ENCODE measurements at places on chromosomes 5 and 9.

DNA sequence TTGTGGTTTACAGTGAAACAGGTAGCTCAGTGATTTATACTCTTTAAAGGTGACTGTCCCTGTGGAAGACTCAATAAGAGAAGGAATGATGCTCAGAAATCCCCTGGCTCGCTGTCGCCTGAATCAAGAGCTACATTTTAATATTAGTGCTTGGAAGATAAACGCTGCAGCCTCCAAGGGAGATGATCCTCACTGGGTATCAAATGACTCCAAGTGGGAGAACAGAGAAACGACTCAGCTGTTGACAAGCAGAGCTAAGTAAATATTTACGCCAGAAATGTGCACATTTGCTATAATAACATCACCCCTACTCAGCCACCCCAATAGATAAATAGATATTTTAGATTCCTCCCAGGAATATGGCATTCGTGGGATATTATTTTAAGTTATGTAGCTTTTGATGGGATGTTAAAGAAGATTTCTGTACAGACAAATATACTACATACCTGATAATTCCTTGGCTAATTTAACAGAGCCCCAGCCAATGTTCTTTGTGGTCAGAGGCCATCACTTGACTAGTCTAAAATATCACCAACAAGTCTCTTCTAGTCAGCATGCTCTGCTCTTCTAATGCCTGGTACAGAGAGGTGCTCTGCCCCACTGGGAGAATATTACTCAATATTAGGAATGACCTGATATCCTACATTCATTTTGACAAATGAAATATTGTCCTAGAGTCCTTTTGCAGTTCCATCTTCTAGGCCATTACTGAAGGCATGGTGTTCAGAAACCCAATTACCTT, 18.3 kb upstream of the CCDC192 start:
- no peak for ATAC-seq

- no peak for ATAC-seq
Measured at GRCh38 chr5:87188391-87188790, 79.3 kb upstream of the RASA1 start.

- ATAC-seq: no peak
Measured at GRCh38 chr9:85730916-85731630, 10.7 kb downstream of the AGTPBP1 start.

GRCh38 chr5:151084363-151084762, 3.5 kb upstream of the TNIP1 start:
- no peak for ATAC-seq

DNA sequence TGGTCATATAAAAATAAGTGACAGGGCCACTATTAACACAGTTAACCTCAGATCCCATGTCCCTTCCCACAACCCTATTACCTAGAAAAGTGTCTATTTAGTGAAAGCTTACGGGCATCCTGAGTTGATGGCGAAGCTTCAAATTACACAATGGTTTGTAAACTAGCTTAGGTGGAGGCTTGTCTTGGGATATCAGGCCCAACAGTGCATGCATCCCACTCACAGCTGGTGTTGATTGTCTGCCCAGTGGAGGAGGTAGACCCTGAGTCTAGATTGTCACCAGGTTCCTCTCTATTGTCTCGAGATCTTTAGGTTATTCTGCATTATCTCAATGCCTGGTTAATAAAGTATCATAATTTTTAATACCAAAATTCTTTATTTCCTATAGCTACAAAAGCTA, 30.4 kb downstream of the PRELID2 start:
- no peak for ATAC-seq

DNA sequence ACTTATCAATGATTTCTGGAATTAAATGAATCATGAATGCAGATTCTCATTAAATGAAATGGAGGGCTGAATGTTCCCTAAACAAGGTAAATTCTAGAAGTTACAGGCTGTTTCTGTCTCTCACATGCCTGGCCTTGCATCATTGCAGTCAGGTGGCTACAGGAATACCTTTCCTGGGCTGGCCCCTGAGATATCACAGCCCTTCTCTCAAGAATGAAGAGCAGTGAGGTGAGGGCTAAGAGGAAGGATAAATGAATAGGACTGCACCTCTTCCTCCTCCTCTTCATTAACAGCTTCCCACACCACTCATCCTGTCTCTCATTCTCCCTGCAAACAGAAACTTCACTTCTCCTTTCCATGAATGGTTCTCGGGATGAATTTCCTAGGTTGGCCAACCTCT, 22.5 kb downstream of the ARHGEF28 start:
- no peak for ATAC-seq

DNA sequence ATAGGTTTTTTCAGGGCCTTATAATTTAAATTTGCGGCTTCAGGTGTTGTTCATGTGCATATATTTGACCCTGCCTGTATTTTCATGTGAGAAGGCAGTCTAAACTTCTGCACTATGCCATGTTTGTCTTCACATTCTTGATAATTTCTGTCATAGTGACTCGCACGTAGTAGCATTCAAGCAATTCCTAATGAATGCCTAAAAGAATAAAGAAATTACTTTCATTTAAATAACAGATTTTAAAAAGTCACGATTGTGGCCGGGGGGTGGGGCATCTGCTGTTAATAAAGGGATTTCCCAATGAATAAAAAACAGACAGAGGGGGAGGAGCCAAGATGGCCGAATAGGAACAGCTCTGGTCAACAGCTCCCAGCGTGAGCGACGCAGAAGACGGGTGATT, 318.0 kb downstream of the ADAMTS6 start:
- ATAC-seq: no peak

- no peak for ATAC-seq
Measured at GRCh38 chr9:88826771-88827181, 164.5 kb upstream of the S1PR3 start.

DNA sequence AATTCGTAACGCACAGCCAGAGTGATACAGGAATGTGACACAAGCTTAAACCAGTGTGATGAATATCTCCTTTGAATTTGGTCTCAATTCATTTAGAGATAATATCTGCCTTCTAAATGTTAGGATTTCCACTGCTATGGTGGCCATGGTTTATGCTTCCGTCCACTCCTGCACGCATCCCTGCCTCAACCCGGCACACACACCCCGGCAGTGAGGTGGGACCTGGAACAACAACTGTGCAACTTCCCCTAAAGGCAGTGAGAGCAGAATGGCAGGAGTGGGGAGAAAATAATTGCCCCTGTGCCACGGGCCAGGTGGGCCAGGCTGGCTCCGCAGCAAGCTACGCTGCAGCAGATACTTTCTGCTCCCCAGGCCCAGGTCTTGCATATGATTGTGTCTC, 72.6 kb upstream of the CPEB4 start:
- no peak for ATAC-seq

DNA sequence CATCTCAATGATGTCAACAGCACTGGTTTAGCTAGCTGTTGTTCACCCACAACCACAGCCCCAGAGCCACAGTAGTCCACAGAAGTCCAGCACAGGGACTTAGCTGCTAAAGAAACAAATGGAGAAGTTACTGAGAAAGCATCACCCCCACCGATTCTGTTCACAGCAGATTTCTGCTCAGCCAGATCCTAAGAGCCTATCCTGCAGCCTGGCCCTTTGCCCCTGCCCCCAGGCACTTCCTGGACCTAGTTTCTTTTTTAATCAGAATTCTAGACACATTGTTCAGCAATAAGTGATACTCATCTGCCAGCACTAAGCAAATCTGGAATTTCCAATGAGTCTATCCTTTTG, 7.4 kb downstream of the B4GALT1 start:
- ATAC-seq: peak; percentile 11

DNA sequence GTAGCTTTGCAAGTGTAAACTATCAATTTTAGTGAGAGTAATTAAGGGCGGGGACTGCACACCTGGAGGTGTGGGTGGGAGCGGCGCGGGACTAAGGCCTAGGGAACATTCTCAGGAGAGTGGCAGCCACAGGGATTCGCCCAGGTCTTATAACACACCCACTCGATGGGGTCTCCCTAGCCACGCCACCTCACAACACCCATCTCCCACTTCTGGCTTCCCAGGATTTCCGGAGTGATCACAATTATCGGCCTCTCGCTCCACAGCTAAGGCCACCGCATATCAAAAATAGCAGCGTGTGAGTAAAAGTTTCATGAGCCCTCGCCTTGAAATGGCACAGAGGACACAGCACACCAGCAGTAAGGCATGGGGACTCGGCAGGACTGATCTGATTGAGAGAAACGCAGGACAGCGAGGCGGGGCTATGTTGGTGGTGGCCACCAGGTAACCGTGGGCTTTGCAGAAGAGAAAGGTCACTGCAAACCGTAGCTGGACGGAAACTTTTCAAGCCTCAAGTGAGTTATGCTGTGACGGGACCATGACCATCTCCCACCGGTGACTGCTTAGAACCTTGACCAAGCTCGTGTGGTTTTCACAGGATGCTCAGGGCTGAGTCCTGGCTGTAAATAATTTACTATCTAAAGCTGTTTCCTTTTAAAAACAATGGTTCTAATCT, 1.1 kb upstream of the LPAR1 start:
- ATAC-seq: no peak

- ATAC-seq: no peak
Measured at GRCh38 chr5:171593976-171594375, 174.5 kb downstream of the FGF18 start.

GRCh38 chr5:146042628-146043279, 62.6 kb downstream of the PLAC8L1 start:
- ATAC-seq: no peak

GRCh38 chr5:39891376-39891775, 466.6 kb upstream of the DAB2 start:
- ATAC-seq: peak; percentile 41

DNA sequence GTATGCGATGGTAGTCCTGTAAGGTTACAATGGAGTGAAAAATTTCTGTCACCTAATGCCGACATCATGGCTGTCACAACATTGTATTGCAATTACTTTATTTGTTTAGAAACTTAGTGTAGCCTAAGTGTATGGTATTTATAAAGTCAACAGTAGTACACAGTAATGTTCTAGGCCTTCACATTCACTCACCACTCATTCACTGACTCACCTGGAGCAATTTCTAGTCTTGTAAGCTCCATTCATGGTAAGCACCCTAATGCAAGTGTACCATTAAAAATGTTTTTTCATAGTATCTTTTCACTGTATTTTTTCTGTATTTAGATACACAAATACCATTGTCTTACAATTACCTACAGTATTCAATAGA, 58.5 kb downstream of the ATP10B start:
- ATAC-seq: no peak

DNA sequence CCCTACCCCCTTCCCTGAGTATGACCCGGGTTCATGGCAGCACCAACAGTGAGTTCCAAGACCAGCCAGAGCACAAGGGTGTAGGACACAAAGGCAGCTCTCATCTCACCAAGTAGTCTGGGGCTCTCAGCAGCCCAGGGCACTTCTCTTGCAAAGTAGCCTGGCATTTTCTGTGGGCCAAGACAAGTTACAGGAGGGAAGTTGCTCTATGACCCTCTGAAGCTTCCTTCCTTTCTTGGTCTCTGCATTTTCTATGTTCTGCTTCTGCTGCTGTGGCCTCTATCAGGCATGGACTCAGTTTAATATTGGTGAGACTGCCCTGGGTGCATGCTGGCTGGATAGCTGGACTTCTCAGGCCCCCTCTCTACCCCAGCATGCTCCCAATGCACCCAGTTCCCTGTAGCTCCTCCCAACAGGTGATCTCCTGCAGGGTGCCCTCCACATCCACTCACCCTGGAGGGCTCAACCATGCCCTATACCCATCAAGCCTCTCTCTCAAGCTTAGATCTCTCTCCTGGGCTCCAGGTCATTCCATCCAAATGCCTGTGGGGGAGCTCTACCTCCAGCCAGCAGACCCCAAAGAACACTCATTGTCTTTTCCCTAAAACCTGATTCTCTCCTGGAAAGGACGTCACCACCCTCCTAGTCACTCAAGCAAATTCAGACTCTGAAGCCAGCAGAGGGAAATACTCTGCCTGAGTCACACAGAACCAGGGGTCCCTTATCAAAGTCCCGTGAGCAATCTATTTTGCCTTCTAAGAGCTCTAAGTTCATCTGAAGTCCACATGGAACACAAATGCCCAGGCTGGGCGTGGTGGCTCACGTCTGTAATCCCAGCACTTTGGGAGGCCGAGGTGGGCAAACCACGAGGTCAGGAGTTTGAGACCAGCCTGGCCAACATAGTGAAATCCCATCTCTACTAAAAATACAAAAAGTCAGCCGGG, 13.8 kb downstream of the TBC1D2 start:
- no peak for ATAC-seq

- no peak for ATAC-seq
Measured at GRCh38 chr5:83764101-83764500, 43.4 kb upstream of the HAPLN1 start.

GRCh38 chr9:125479846-125480615, 218.4 kb downstream of the GAPVD1 start:
- no peak for ATAC-seq

DNA sequence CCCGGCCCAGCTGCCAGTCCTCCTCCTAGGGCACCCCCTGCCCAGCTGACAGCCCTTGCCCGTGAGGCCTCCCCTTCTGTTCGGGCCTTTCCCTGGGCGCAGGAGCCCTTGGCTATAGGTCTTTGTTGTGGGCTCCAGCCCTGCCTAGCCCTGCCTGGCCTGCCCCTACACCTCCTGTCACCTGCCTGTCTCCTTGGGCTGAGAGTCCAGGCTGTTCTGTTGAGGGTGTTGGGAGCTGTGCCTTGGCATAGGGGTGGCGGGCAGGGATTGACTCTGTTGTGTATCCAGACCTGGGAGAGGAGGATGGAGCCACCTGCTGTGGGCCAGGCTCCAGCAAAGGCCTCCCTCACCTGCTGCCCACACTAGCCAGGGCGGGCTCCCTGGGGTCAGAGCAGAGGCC, 11.6 kb downstream of the FCN2 start:
- no peak for ATAC-seq

GRCh38 chr9:120524038-120524437, 55.9 kb downstream of the CDK5RAP2 start:
- no peak for ATAC-seq

- ATAC-seq: peak; percentile 29
Measured at GRCh38 chr9:131420980-131421624, 27.2 kb downstream of the PRRC2B start.

DNA sequence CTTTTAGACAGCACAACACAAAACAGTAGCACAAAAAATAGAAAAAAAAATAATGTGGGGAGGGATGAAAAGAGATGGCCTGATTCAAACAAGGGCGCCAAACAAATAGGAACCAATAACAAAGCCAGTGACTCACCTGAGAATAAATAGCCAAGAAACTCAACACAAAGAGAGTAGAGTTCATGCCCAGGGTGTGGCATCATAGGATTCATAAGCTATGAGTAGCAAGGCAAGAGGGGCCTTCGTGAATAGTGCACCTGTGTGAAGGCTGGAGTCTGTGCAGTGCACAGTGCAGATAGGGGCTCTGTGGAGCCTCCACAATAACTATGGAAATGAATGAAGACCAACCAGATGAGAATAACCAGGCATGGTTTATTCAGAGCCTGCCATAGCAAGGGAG, 541.7 kb downstream of the SPOCK1 start:
- ATAC-seq: no peak

GRCh38 chr5:42583322-42583721, 160.1 kb downstream of the GHR start:
- ATAC-seq: peak; percentile 55

GRCh38 chr5:33340195-33340594, 100.6 kb upstream of the TARS1 start:
- ATAC-seq: no peak
